ENCODE measurements at places on chromosomes 12 and 14. TPM values are rescaled to one million over a fixed set of nuclear protein-coding genes. Genes with fewer than 3 reads are reported as not detected.

DNA sequence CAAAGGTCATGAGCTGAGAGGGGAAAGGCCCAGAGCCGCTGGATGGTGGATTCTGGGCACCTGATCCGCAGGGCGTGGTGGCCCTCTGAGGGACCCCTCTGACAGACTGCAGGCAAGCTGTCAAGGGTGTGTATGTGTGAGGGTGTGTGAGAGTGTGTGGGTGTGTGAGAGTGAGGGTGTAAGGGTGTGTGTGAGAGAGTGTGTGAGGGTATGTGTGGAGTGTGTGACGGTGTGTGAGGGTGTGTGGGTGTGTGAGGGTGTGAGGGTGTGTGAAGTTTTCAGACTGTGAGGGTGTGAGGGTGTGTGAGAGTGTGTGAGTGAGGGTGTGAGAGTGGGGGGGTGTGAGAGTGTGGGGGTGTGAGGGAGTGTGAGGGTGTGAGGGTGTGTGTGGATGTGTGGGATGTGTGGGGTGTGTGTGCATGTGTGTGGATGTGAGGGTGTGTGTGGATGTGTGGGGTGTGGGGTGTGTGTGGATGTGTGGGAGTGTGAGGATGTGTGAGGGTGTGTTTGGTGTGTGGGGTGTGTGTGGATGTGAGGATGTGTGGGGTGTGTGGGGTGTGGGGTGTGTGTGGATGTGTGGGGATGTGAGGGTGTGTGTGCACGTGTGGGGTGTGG is 156.7 kb downstream of the TMEM121 start:
- no peaks in the 10 kb centered on the region for H3K36me3 ChIP-seq
- no peak overlapping the region for H3K27ac ChIP-seq
- no peaks in the 10 kb centered on the region for H3K27me3 ChIP-seq
- H3K4me1 ChIP-seq = no peaks in the 10 kb centered on the region
- no peak overlapping the region for H3K4me3 ChIP-seq
- DNase-seq = no peak

GRCh38 chr12:92089559-92089958 is 56.1 kb downstream of the BTG1 start:
- H3K36me3 ChIP-seq = peaks cover 3% of the 10 kb centered on the region
- no peak for DNase-seq
- H3K4me3 ChIP-seq = no peak overlapping the region
- no peak overlapping the region for H3K27ac ChIP-seq
- H3K4me1 ChIP-seq = peaks cover 22% of the 10 kb centered on the region
- no peaks in the 10 kb centered on the region for H3K27me3 ChIP-seq

GRCh38 chr12:121776190-121777098 is 17.0 kb downstream of the RHOF start:
- H3K27ac ChIP-seq = no peak overlapping the region
- H3K4me1 ChIP-seq = peaks cover 10% of the 10 kb centered on the region
- no peaks in the 10 kb centered on the region for H3K27me3 ChIP-seq
- H3K36me3 ChIP-seq = peaks cover 18% of the 10 kb centered on the region
- peak; percentile 75 for DNase-seq
- H3K4me3 ChIP-seq = no peak overlapping the region

- no peak overlapping the region for H3K27ac ChIP-seq
- H3K4me3 ChIP-seq = no peak overlapping the region
- no peaks in the 10 kb centered on the region for H3K36me3 ChIP-seq
- no peaks in the 10 kb centered on the region for H3K4me1 ChIP-seq
These were observed 17.1 kb upstream of the ATXN2 start for GRCh38 chr12:111616177-111616623.

- no peaks in the 10 kb centered on the region for H3K36me3 ChIP-seq
- peaks cover 4% of the 10 kb centered on the region for H3K4me1 ChIP-seq
- DNase-seq = no peak
- no peak overlapping the region for H3K27ac ChIP-seq
These were observed 27.6 kb upstream of the ETV6 start for GRCh38 chr12:11621797-11622423.

GRCh38 chr12:26370098-26370497 is 174.7 kb downstream of the SSPN start:
- DNase-seq = no peak
- H3K36me3 ChIP-seq = no peaks in the 10 kb centered on the region
- no peaks in the 10 kb centered on the region for H3K4me1 ChIP-seq
- H3K27me3 ChIP-seq = no peaks in the 10 kb centered on the region

DNA sequence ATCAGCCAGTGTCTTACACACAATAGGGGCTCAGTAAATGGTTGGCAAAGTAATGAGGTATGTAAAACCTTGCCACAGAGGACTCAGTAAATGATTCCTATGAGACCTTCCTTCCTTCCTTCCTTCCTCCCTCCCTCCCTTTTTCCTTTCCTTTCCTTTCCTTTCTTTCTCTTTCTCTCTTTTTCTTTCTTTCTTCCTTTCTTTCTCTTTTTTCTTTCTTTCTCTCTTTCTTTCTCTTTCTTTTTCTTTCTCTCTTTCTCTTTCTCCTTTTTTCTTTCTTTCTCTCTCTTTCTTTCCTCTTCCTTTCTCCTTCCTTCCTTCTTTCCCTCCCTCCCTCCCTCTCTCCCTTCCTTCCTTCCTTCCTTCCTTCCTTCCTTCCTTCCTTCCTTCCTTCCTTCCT is 7.5 kb downstream of the SDS start:
- H3K4me3 ChIP-seq = no peak overlapping the region
- no peak overlapping the region for H3K27ac ChIP-seq
- no peaks in the 10 kb centered on the region for H3K27me3 ChIP-seq
- no peaks in the 10 kb centered on the region for H3K4me1 ChIP-seq
- no peak for DNase-seq

DNA sequence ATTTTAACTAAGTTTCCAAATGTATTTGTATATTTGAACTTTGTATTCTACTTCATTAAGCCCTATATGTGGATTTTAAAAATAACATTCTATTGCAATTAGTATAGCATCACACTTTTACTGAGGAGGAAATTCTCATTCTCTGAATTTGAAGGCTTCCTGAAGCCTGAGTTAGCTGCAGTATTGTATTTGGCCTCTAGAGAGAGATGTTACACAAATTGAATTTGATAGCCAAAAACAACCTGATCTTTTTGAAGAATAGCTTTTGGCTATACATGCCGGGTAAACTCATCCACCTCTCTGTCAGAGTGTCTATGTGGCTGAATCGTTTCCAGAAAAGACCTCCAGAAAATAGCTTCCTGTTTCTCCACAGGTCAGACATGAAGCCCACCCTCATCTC is 316.5 kb upstream of the OR4E1 start:
- DNase-seq = no peak
- H3K4me1 ChIP-seq = peaks cover 34% of the 10 kb centered on the region
- H3K27ac ChIP-seq = peak overlapping the region; percentile 60
- H3K4me3 ChIP-seq = peak overlapping the region; percentile 45
- no peaks in the 10 kb centered on the region for H3K36me3 ChIP-seq

DNA sequence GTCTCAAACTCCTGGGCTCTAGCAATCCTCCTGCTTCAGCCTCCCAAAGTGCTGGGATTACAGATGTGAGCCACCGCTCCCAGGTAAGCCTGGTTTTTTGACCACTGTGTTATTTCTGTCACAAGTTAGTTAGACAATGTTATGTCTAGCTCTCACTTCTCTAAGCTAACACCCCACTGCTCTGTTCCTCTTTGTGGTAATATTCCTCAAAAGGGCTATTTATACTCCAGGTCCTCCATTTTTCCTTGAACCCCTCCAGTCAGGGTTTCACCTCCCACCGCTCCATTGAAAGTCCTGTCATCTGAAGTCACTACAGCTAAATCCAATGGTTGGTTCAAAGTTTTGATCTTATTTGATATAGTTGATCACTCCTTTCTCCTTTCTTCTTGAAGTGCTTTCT is 5.1 kb downstream of the IRAK3 start:
- peaks cover 3% of the 10 kb centered on the region for H3K4me1 ChIP-seq
- H3K36me3 ChIP-seq = peaks cover 2% of the 10 kb centered on the region
- no peak overlapping the region for H3K4me3 ChIP-seq
- peaks cover 41% of the 10 kb centered on the region for H3K27me3 ChIP-seq
- DNase-seq = no peak

GRCh38 chr12:92434607-92435025 is 268.2 kb upstream of the PLEKHG7 start:
- H3K27ac ChIP-seq = no peak overlapping the region
- DNase-seq = no peak
- H3K27me3 ChIP-seq = no peaks in the 10 kb centered on the region
- peaks cover 12% of the 10 kb centered on the region for H3K4me1 ChIP-seq
- H3K36me3 ChIP-seq = no peaks in the 10 kb centered on the region
- H3K4me3 ChIP-seq = no peak overlapping the region

- DNase-seq = no peak
- no peaks in the 10 kb centered on the region for H3K4me1 ChIP-seq
These were observed 568.7 kb downstream of the MED13L start for GRCh38 chr12:115708801-115709200.

DNA sequence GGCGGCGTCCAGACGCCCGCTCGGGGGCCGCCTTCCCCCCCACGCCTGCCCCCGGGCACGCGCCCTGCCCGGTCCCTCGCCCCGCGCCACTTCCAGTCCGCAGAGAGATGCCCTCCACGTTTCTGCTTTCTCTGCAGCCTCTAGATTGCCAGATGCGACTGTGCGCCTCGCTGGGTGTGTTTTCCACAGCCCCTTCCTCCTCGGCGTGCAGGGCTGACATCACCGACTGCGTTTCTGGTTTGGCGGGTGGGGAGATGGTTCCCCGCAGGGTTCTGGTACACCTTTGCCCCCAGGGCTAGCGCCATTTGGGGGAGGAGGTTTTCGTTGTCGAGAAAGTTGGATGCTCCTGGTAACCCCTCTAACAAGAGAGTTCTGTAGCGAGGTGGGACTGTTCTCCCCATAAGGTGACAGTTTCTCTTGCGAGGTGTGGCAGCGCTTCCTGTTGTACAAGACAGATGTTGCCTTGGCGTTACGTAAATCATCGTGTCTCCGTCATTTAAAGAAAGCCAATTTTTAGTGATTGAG is 1.5 kb downstream of the CALM1 start:
- H3K4me1 ChIP-seq = peaks cover 42% of the 10 kb centered on the region
- peaks cover 49% of the 10 kb centered on the region for H3K36me3 ChIP-seq
- DNase-seq = peak; percentile 68
- peak overlapping the region; percentile 97 for H3K27ac ChIP-seq

DNA sequence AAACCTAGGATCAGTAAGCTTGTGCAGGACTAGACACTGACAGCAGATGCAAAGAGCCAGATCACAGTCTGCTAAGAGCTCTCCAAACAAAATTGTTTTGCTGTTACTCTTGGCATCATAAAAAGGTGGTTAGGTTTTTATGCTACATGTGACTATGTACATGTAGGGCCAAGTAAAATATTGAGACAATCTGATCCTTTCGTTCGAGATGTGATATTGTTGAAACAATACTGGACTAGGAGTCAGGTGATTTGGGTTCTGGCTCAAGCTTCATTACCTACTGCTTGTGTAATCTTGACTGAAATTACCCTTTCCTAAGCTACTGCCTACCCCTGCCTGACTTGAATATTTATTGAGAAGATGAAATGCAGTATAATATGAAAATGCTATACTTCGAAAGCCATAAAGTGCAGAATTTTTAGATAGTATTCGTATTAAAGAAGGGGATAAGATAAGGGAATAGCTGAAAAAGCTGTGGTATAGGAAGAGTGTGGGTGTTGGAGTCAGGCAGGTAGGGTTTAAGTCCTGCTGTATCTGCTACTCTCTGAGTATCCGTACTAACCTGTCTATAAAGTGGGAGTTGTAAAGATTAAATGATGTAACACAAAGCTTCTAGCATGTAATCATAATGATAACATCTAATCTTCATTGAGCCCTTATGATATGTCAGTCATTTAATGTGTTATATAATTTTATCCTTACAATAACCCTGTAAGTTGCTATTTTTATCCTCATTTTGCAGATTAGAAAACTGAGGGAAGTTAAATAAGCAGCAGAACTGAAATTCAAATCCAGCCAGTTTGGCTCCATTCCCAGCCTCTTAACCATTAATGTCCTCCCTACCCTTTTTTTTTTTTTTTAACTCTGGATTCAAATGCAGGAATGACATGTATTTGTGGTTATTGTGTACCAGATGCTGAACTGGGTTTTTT is 38.6 kb upstream of the ATF1 start:
- H3K36me3 ChIP-seq = peaks cover 67% of the 10 kb centered on the region
- H3K4me3 ChIP-seq = no peak overlapping the region
- no peak for DNase-seq
- H3K4me1 ChIP-seq = peaks cover 4% of the 10 kb centered on the region

- no peak for DNase-seq
- H3K4me1 ChIP-seq = no peaks in the 10 kb centered on the region
- H3K27ac ChIP-seq = no peak overlapping the region
- H3K4me3 ChIP-seq = no peak overlapping the region
- H3K36me3 ChIP-seq = no peaks in the 10 kb centered on the region
- H3K27me3 ChIP-seq = peaks cover 8% of the 10 kb centered on the region
These were observed 69.4 kb downstream of the CD163L1 start for GRCh38 chr12:7374423-7375144.

DNA sequence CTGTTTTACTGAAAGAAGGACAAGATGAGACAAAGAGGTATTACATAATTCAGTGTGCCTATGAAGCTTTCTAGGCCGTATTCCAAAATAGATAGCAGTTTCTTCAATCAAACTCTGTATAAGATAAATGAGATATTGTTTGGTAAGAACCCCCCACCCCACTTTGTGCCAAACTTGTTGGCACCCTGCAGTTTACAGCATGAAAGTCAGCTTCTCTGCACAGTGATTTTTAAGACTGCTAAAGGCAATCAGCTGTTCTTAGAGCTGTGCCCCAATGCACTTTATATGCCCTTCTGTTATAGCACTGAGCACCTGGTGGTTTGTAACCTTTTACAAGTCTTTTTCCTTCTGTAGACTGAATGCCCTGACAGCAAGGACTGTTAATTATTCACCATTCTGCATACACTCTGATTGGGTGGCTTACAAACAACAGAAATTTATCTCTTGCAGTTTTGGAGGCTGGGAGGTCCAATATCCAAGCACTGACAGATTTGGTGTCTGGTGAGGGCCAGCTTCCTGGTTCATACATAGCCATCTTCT is 76.7 kb downstream of the ANO4 start:
- H3K36me3 ChIP-seq = no peaks in the 10 kb centered on the region
- H3K27ac ChIP-seq = no peak overlapping the region
- no peaks in the 10 kb centered on the region for H3K4me1 ChIP-seq

GRCh38 chr14:101761881-101762529 is 496 bp downstream of the PPP2R5C start:
- peaks cover 5% of the 10 kb centered on the region for H3K27me3 ChIP-seq
- H3K4me3 ChIP-seq = peak overlapping the region; percentile 84
- DNase-seq = no peak
- peak overlapping the region; percentile 39 for H3K27ac ChIP-seq
- peaks cover 27% of the 10 kb centered on the region for H3K36me3 ChIP-seq

DNA sequence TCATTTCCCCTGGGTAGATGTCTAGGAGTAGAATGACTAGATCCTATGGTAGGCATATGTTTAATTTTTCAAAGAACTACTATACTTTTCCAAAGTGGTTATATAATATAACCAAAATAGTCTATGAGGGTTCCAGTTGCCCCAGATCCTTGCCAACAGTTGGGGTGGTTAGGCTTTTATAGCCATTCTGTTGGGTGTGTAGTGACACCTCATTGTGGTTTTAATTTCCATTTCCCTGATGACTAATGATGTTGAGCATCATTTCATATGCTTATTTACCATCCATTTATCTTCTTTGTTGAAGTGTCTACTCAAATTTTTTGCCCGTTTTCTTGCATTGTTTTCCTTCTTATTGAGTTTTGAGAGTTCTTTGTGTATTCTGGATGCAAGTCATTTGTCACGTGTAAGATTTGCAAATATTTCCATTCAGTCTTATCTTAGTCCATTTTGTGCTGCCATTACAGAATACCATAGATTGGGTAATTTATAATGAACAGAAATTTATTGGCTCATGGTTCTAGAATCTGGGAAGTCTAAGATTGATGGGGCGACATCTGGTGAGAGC is 4.7 kb downstream of the SYNE2 start:
- peaks cover 29% of the 10 kb centered on the region for H3K27me3 ChIP-seq
- H3K36me3 ChIP-seq = peaks cover 14% of the 10 kb centered on the region
- peaks cover 39% of the 10 kb centered on the region for H3K4me1 ChIP-seq
- DNase-seq = no peak
- H3K4me3 ChIP-seq = no peak overlapping the region

The BEGAIN gene
- total RNA-seq = 3.4 TPM

The PTPRB gene
- total RNA-seq = not detected

The RNASE7 gene
- not detected for total RNA-seq

The SYNE2 gene
- 16.1 TPM for total RNA-seq
